Large intestine (tissue), 12 donors: ENCODE measurements at places on chromosomes 7 and 10. TPM values are rescaled to one million over a fixed set of nuclear protein-coding genes. Genes with fewer than 3 reads are reported as not detected.

The PARD3 gene
- polyA plus RNA-seq = 25.5 TPM

The FAM237B gene
- polyA plus RNA-seq = 0.16 TPM

The KEL gene
- 181 TPM for polyA plus RNA-seq

The TSPAN12 gene
- 99.6 TPM for polyA plus RNA-seq

The CPEB3 gene
- 4.6 TPM for polyA plus RNA-seq
